ENCODE measurements at places on chromosomes 5 and 9.

DNA sequence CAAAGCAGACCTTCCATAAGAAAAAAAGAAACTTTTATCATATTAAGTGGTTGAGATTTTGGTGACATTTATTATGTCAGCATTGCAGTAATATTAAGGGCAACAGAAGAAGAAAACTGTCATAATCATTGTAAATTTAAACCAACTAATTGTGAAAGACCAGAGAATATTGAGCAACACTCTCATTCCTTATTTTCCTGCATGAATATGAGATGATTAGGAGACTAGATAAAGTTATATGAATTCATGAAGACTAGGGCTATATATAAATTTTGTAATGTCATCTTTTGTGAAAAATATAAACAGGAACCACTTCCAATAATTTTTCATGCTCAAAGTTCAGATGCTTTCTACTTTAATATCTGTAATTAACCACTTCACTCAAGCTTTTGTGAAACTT lies 974.5 kb upstream of the CDH10 start:
- no peak for DNase-seq

GRCh38 chr5:41695920-41696582 lies 174.2 kb downstream of the OXCT1 start:
- no peak for DNase-seq

GRCh38 chr5:152405145-152405544 lies at the start of gene NMUR2:
TSS of gene NMUR2 (minus strand) at chr5:152405279. CDS start at chr5:152405113, 166 bp downstream.
- no peak for DNase-seq

DNA sequence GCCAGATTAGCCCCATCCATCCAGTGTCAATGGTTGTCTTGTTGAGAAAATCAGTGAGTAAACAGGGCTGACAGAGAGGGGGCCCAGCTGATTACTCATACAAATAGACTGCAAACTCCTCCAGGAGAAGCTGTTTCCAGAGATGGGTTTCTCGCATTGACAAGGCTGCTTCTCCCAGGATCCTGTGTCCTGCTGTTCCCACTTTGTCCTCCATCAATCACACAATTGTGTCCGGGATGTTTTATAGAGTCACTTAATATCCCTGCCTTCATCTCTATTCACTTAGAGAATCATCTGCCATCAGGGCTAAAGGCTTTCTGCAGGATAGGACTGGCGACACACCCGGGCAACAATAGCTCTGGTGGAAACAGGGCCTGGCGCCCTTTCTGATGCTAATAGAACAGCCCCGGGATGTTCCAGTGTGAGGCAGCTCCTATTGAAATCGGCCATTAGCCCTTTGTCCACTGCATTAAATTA lies 71.7 kb upstream of the TBCA start:
- DNase-seq = no peak

DNA sequence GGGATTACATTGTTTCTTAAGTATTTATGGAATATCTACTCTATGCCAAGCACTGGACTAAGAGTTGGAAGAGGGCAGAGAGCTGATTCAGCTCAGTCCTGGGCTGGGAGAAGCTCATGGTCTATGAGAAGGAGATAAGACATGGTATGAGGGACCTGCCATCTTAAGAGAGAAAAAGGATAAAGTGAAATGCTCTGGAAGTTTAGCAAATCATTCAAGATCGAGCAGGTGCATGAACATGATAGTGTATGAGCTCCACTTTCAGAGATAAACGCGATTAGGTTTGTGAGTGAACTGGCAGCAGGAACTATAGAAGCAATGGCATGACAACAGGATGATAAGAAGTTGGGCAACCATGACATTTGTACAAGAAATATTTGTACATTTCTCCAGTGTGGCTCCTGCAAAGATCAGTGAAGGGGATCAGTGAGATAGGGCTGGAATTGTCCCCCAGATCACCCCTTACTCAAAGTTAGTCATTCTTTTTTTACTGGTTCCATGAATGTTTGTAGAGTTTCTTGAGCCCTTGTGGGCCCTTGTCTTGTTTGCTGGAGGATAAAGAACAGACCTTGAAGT lies 26.6 kb upstream of the CCDC180 start:
- DNase-seq = no peak

DNA sequence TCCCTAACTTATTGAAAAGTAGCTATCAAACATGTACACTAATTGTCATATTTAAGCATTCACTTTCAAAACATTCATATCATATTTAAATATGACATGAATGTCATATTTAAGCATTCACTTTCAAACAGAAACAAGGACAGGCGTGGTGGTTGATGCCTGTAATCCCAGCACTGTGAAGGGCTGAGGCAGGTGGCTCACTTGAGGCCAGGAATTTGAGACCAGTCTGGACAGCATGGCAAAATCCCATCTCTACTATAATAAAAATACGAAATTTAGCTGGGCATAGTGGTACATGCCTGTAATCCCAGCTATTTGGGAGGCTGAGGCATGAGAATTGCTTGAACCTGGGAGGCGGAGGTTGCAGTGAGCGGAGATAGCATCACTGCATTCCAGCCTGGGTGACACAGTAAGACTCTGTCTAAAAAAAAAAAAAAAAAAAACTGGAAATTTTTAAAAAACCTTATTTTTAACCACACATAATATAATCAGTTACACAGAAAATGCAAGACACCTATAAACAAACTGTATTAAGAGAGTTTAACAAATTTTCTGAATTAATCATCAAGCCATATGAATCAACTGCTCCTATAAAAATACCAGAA lies 88.1 kb downstream of the LPAR1 start:
- DNase-seq = no peak

DNA sequence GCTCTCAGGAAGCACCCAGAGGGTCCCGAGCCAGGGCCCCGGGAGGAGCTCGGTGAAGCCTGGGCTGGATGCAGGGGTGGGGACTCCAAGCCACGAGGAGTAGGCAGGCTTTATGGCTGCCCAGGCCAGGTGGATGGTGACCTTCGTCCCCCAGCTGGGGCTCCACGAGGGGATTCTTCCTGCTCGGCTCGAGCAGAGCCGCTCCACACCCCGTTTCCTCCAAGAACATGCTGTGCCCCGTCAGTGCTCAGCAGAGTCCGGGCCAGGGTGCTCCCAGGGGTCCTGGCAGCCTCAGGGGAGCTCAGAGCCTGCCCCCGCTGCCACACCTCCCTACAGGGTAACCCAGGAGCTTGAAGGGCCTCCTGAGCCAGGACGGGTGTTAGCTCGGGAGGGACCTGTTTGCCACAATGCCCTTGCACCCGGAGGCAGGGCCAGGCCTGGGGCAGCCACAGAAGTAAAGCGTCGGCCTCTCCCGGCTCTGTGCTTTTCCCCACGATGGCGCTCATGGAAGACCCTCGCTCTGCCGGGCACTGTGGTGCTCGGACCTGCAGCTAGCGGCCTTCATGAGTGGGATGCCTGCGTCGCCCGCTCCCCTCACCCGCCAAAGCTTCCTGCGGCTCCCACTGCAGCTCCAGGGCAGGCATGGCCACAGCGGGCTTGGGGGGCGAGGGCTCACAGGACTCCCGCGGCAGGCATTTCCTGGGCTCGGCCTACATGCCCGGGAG lies 86.8 kb downstream of the KCNT1 start:
- no peak for DNase-seq

DNA sequence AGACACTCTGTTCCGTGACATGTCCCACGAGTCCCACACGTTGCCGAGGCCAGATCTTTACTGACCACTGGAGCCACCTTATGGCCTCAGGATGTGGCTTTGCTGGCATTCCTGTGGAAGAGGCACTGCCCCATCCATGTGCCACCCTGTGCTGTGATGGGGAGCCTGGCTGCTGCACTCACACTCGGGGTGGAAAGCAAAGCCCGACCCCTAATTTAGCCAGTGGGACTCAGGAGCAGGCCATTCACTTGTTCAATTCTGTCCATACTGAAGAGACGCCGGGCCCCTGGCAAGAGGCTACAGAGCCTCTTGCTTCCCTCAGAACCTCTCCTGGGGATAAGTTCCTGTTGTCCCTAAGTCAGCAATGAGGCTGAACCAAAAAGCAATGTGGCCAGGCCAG lies 18.6 kb upstream of the CEP72 start:
- DNase-seq = no peak

GRCh38 chr9:105248691-105249090 lies 4.2 kb downstream of the SLC44A1 start:
- no peak for DNase-seq

DNA sequence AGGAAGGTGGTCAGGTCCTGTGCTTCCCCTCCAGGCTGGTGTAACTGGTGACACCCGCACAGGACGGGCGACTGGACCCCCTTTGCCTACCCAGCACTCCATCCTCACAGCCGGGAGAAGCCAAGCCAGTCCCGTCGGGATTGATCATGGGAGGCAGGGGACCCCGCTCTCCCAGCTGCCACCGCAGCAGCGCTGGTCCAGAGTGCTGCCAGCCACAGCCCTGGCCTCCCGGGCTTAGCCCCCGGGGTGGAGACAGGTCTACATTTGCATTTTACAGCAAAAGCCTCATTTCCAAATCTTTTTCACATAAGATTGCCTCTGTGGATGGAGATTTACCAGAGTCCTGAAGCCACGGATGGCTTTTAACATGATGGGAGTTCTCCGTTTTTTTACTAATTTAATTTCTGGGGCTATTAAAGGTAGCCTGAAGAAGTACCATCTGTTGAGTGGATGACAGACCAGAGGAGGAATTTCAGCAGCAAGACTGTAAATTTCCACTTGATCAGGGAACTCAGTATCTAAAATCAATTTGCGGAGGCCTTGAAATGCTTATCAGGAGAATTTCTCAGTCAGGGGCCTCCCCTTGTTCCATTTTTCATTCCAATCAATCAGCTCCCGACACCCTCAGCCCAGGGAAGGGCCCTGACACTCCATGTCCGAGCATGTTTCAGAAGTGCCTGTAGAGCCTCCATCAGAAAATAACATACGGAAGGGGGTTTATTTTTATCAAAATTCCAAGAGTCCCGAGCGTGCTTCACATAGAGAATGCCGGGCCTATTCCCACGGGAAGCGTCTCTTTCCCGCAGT lies 80.6 kb downstream of the OLFM1 start:
- no peak for DNase-seq

DNA sequence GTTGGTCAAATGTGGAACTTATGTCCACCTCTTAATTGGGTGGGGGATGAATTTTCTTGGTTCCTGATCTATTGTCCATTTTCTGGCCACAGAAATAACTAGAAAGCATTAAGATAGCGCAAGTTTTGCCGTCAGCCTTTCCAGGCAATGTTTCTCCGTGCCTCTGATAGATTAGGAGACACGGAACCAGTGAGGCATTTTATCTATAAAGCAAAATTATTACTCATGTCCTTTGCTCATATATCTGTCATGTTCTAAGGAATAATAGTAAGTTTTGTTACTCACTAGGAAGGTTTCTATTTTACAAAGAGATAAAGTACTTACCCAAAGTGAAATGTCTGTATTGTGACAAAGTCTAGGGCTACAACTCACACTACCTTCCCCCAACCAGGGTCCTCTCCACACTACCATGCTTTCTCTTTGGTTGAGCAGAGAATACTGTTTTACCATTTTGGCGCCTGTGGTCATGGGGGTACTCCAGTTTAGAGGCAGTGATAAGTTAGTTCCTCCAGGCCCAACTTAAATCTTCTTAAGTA lies 19.9 kb upstream of the IL9 start:
- no peak for DNase-seq

- DNase-seq = no peak
These were observed 43.6 kb downstream of the BASP1 start for GRCh38 chr5:17261075-17261474.

DNA sequence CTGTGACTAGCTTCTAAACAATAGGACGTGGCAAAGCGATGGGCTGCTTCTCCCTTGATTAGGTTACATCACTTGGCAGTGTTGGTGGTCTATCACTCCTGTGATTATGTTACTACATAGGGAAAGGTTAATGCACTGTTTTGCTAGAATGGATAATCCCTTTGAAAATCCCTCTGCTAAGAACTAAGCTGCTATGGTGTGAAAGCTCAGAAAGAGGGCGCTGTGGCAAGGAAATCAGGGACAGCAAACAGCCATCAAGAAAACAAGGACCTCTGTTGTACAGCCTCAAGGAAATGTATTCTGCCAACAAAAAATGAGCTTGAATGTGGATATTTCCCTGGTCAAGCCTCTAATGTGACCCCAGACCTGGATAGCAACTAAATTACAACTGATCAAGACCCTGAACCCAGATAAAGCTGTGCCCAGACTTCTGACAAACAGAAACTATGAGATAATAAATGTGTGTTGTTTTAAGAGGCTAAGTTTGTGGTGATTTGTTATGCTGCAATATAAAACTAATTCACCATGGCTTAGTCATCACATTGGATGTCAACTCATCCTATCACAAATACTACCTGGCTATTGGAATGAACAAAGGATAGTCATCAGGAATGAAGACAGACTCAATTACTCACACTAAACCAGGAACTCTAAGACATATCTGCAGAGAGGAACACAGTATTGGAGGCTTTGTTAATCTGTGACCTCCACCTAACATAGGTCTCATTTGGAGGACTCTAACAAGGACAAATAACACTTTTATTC lies 1215.9 kb downstream of the EFNA5 start:
- no peak for DNase-seq

DNA sequence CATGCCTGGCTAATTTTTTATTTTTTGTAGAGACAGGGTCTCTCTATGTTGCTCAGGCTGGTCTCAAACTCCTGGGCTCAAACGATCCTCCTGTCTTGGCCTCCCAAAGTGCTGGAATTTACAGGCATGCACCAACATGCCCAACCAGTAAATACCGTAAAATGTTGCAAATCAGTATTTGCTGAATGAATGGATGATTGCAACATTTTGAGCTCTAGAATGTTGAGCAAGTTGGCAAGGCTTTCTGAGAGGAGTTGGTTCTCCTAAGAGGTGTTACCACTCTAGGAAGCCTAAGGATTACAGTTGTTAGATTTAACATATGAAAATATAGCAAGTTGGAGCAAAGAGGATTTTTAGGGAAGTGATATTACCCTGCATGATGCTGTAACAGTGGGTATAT lies 15.6 kb upstream of the DMXL1 start:
- DNase-seq = no peak

GRCh38 chr5:140588311-140589070 lies 23.9 kb downstream of the SLC35A4 start:
- no peak for DNase-seq

DNA sequence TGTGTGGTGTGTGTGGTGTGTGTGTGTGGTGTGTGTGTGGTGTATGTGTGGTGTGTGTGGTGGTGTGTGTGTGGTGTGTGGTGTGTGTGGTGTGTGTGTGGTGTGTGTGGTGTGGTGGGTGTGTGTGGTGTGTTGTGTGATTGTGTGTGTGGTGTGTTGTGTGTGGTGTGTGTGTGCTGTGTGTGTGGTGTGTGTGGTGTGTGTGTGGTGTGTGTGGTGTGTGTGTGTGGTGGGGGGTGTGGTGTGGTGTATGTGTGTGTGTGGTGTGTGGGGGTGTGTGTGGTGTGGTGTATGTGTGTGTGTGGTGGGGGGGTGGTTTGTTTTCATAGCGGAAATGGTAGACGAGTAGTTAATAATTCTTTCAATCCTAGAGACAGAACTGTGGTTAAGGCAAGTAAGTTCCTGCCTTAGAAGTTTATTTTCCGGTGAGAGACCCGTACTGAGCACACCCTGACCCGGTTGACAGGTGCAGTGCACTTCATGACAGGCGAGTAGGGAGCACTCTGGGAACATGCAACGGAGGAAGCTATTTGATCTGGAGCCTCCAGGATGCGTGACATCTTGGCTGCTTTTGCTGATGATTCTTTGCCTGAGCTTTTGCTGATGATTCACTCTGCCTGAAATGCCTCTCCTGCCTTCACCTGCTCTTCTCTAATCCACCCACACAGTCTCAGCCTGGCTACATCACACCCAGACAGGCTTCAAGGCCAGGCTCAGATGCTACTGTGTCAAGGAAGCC lies 21.7 kb upstream of the FAT2 start:
- no peak for DNase-seq

GRCh38 chr9:37904445-37905130 lies 661 bp upstream of the SLC25A51 start:
- DNase-seq = no peak

- DNase-seq = no peak
These were observed 257.7 kb upstream of the KLF9 start for GRCh38 chr9:70672161-70672649.

Data from left cardiac atrium (tissue), 4 donors.